PC-3 (cell line): ENCODE measurements at places on chromosomes 5 and 9. TPM values are rescaled to one million over a fixed set of nuclear protein-coding genes. Genes with fewer than 3 reads are reported as not detected.

- H3K27me3 ChIP-seq = no peaks in the 10 kb centered on the region
- H3K4me1 ChIP-seq = no peaks in the 10 kb centered on the region
These were observed 89.7 kb downstream of the HRH2 start for GRCh38 chr5:175747539-175748060.

DNA sequence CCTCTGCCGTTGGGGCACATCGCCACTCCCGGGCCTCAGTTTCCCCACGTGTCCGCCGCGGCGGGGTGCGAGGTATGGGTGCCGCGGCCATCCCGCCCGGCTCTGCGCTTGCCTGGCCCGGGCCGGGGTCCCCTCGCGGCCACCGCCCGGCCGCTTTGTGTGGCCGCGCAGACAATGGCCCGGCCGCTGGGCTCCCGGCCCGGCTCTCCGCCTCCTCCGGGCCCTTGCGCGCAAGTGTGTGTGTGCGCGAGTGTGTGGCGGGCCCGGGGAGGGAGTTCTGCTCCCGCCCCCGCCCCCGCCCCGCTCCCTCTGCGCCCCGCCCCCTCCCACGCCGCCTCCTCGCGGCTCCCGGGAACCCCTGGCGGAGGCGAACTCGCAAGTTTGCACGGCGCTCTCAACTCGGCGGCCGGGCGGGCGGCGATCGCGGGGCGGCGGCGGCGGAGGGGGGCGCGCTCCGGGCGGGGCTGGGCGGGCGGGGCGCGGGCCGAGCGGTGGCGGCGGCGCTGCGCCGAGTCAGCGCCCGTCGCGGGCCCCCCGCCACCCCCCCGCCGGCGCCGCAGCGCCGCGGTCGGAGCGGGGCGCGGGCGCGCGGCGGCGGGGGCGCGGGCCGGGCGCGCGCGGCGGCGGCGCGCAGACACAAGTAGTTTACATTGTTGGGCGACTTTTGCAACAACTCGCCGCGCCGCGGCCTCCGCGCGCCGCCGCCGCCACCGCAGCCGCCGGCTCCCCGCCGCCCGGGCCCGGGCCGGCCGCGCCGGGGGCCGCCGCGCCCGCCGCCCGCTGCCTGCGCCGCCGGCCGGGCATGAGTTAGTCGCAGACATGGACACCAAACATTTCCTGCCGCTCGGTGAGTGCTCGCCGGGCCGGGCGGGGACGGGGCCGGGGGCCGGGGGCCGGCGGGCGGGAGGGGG lies at the start of gene RXRA:
RXRA (plus strand) TSS at position 643 of the 911 bp plus-strand sequence; CDS start at position 820, 177 bp downstream.
- H3K27ac ChIP-seq = peak within 1 kb of the TSS; percentile 20; the same call in 1 of the 2 replicates
- peak; percentile 65 for DNase-seq
- no peaks in the 10 kb centered on the region for H3K27me3 ChIP-seq
- H3K4me3 ChIP-seq = peak within 1 kb of the TSS; percentile 86
- H3K36me3 ChIP-seq = no peaks in the 10 kb centered on the region

- no peaks in the 10 kb centered on the region for H3K36me3 ChIP-seq
- peak; percentile 45 for DNase-seq
- H3K27me3 ChIP-seq = no peaks in the 10 kb centered on the region
These were observed 3.4 kb upstream of the CCIN start for GRCh38 chr9:36165826-36166167.

- no peaks in the 10 kb centered on the region for H3K4me1 ChIP-seq
- H3K27me3 ChIP-seq = no peaks in the 10 kb centered on the region
- H3K36me3 ChIP-seq = no peaks in the 10 kb centered on the region
- H3K27ac ChIP-seq = no peak overlapping the region
- H3K4me3 ChIP-seq = no peak overlapping the region
- DNase-seq = no peak
These were observed 6.6 kb downstream of the C9orf153 start for GRCh38 chr9:86252870-86253269.

- no peaks in the 10 kb centered on the region for H3K36me3 ChIP-seq
- no peaks in the 10 kb centered on the region for H3K27me3 ChIP-seq
- H3K27ac ChIP-seq = peak overlapping the region; percentile 98
- peaks cover 33% of the 10 kb centered on the region for H3K4me1 ChIP-seq
- peak; percentile 10 for DNase-seq
- H3K4me3 ChIP-seq = peak overlapping the region; percentile 37; the same call in 1 of the 2 replicates
These were observed 497.0 kb upstream of the TNC start for GRCh38 chr9:115615000-115615401.

- H3K4me3 ChIP-seq = no peak overlapping the region
- DNase-seq = peak; percentile 89
- H3K27ac ChIP-seq = peak overlapping the region; percentile 70
- peaks cover 17% of the 10 kb centered on the region for H3K36me3 ChIP-seq
- peaks cover 70% of the 10 kb centered on the region for H3K4me1 ChIP-seq
- no peaks in the 10 kb centered on the region for H3K27me3 ChIP-seq
These were observed 16.6 kb downstream of the ATOX1 start for GRCh38 chr5:151741678-151742423.

- H3K4me1 ChIP-seq = no peaks in the 10 kb centered on the region
- DNase-seq = no peak
- H3K4me3 ChIP-seq = no peak overlapping the region
- no peaks in the 10 kb centered on the region; the same call in 1 of the 2 replicates for H3K27me3 ChIP-seq
These were observed 167.7 kb downstream of the GRIA1 start for GRCh38 chr5:153658149-153658548.

DNA sequence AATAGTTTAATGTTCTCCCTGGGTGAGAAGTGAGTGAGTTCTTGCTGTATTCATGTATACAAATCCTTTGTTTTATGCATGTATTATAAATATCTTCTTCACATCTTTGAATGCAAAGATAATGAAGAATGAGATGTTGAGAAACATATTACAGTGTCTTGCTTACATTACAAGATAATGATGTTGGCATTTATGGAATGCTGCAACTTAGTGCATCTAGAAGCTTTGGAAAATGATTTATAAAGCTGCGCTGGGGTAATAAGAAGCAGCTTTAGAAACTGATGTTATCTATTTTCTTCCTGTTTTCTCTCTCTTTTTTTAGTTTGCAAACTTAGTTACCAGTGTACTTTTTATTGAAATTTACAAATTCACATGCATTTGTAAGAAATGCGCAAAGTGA lies 673.4 kb downstream of the KCTD16 start:
- no peak overlapping the region for H3K4me3 ChIP-seq
- H3K27ac ChIP-seq = no peak overlapping the region
- H3K4me1 ChIP-seq = no peaks in the 10 kb centered on the region
- H3K36me3 ChIP-seq = no peaks in the 10 kb centered on the region
- DNase-seq = no peak

DNA sequence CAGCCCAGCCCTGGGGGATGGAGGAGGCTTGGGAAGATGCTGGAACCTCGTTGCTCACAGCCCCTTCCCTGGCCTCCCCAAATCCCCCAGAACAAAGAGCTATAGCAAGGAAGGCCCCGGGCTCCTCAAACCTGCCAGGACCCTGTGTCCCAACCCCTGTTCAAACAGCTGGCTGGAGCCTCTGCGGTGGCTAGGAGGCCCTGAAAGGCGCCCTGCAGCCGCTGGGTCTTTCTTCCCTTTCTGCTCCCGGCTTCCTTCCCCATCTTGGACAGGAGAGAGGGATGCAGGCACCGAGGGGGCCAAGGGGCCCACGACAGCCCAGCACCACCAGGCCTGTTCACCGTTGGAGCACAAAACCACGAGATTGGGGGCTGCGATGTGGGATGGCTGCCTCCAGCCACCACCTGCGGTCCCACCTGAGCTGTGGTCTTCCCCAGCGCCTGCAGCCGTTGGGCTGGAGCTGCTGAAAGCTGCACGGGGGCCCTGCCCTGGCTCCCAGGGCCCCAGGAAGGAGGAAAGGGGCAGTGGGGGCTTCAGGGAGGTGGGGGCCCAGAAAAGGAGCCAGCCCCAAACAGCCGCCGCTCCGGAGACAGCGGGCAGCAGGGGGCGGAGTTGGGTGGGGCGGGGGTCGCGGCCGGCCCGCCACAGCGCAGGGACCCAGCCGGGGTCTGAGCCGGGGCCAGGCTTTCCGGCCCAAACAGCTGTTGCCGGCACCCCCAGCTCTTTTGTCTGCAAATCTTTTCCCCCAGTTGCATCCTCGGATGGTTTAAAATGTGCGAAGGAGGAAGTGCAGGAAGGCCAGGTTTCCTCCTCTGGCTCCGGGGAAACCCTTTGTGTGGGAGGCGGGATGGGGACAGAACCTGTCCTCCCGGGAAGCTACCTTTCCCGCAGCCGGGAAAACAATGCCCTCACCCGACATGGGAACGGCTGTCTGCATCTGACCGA lies 16.1 kb downstream of the NOTCH1 start:
- no peaks in the 10 kb centered on the region for H3K36me3 ChIP-seq
- no peaks in the 10 kb centered on the region for H3K27me3 ChIP-seq
- DNase-seq = no peak
- no peak overlapping the region for H3K27ac ChIP-seq
- no peak overlapping the region for H3K4me3 ChIP-seq

DNA sequence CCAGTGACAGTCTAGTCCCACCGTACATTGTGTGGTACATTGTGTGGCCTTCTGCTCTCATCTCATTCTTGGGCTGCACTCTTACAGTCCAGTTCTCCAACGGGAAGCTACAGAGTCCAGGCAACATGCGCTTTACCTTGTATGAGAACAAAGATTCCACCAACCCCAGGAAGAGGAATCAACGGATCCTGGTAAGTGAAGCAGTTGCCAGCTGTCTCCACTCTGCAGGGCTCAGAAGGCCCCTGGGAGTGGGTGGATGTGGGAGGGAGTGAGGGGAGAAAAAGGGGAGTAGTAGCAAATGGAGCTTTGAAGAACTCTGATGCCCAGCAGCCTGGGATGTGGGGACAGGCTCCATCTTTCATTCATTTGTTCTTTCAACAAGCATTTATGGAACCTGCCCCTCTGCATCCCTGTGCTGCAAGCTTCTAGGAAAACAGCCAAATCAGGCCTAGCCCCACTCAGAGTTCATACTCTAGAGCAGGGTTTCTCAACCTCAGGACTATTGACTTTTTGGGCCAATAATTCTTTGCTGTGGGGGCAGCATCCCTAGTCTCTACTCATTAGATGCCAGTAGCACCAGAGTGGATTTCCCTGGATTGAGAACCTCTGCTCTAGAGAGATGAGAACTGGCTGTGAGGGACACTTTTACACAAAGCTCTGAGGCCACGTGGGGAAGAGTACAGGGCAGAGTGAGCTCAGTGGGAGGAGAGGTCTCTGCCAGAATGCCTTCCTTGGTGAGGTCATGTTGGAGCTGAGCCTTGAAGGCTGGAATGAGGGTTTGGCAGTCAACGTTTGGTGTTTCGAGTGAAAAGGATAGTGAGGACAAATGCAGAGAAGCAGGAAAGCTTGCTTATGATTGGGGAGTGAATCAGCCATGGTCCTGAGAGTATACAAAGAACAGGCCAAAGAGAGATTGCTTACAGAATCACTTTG lies 1.1 kb downstream of the POLR1E start:
- H3K4me3 ChIP-seq = peak overlapping the region; percentile 90

- peak; percentile 62 for DNase-seq
- H3K36me3 ChIP-seq = peaks cover 4% of the 10 kb centered on the region; the same call in 1 of the 2 replicates
- no peak overlapping the region for H3K27ac ChIP-seq
- H3K27me3 ChIP-seq = no peaks in the 10 kb centered on the region
- peaks cover 14% of the 10 kb centered on the region for H3K4me1 ChIP-seq
- H3K4me3 ChIP-seq = no peak overlapping the region
These were observed 73.2 kb downstream of the AOPEP start for GRCh38 chr9:94799578-94800264.

DNA sequence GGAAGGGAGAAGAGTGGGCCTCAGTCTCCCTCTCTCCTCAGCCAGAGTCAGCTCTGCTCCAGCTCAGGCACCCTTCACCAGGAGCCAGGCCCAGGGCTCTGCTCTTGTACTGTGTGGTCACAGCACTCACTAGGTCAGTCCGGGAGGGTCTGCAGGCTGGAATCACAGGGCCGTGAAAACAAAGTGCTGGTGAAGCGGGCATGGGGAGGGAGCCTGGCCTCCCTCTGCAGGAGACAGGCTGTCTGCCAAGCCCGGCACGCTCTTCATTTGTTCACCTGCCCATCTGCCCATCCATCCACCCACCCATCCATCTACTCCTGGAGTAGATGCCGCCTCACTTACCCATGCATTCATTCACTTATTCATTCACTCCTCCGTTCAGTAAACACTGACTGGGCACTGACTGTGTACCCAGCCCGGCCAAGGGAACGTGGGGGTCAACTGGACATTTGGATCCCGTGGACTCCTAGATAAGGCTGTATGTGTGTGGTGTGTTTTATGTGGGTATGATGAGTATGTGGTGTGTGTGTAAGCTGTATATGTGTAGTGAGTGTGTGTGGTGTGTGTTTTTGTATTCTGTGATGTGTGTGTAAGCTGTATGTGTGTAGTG lies 3.6 kb downstream of the SPAAR start:
- H3K36me3 ChIP-seq = no peaks in the 10 kb centered on the region
- H3K27ac ChIP-seq = no peak overlapping the region
- no peak for DNase-seq
- peaks cover 37% of the 10 kb centered on the region for H3K4me1 ChIP-seq

DNA sequence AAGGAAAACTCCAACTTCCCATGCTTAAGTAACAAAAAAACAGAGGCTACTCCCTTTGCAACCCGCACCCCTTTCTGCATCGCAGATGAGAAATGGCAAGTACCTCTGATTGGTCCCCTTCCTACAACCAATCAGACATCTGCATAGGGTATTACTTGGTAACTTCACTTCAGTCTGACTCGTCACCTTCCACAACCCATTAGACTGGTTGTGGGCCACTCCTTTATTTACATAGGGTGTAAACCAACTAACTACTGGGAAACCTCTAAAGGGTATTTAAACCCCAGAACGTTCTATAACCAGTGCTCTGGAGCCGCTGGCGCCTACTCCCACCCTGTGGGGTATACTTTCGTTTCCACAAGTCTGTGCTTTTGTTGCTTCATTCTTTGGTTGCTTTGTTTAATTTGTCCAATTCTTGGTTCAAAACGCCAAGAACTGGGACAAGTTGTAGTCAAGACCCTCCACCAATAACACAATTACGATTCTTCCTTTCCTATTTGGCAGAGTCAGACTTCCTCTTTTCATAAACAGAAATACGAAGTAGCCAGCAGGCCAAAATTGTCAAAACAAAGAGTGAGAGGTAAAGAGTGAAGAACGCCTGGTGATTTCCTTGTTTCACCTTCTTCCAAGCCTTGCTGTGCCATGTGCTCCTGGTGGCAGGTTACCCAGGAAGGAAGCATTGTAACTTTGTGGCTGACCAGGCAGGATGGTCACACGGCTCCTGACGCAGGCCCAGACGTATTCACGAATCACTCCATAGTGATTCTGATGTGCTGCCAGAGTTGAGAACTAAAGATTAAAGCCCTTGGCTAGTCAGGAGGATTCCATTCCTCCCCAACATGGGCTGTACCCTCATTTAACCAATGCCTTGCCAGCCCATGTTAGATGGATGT lies 477.4 kb downstream of the ARHGEF28 start:
- no peak overlapping the region for H3K4me3 ChIP-seq
- H3K36me3 ChIP-seq = no peaks in the 10 kb centered on the region
- peak; percentile 30 for DNase-seq
- H3K27me3 ChIP-seq = no peaks in the 10 kb centered on the region
- no peak overlapping the region for H3K27ac ChIP-seq

DNA sequence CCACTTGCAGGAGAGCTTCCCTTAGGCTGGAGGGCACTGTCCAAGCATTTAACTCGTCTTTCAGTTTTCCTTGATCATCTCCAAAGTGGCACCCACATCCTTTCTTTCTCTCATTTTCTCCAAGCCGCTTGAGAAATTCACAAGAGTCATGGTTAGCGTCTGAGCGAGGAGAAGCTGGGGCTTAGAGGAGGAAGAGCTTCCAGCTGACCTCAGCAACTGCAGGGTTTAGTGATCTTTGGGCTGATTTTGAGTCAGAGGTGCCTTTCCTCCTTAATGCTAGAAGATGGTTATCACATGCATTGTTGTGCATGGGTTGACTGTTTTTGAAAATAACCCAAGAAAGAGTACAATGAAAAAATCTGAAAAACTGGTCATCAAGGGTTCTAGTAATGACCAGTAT lies 134.7 kb downstream of the GADD45G start:
- no peak overlapping the region for H3K27ac ChIP-seq
- DNase-seq = no peak
- H3K36me3 ChIP-seq = no peaks in the 10 kb centered on the region
- H3K4me3 ChIP-seq = no peak overlapping the region
- H3K27me3 ChIP-seq = no peaks in the 10 kb centered on the region

KIF20A gene
- 55.5 and 59.0 TPM in 2 replicates for total RNA-seq

IL4 gene
- total RNA-seq = not detected in 2 replicates

WNT8A gene
- not detected in 2 replicates for total RNA-seq

PCDHGB4 gene
- 0.73 and 1.3 TPM in 2 replicates for total RNA-seq
